ENCODE measurements at places on chromosomes 7 and 10.

- DNase-seq = no peak
Measured at GRCh38 chr10:47310090-47310505, 10.1 kb downstream of the GDF10 start.

- DNase-seq = no peak
Measured at GRCh38 chr7:66602159-66602558, 26.5 kb upstream of the KCTD7 start.

DNA sequence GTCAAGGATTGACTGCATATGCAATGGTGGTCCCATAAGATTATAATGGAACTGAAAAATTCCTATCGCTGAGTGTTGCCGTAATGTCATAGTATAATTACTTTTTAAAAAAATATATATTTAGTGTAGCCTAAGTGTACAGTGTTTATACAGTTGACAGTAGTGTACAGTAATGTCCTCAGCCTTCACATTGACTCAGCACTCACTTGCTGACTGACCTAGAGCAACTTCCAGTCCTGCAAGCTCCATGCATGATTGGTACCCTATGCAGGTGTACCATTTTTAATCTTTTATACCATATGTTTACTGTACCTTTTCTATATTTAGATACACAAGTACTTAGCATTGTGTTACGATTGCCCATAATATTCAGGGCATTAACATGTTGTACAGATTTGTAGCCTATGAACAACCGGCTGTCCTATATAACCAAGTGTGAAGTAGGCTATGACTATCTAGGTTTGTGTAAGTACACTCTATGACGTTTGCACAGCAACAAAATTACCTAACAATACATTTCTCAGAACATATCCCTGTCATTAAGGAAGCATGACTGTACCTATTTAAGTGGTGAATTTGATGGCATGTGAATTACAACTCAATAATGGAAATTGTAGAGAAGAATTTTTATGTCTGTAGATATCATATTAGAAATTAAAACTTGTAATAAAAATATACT lies 40.9 kb downstream of the CCNY start:
- DNase-seq = no peak

GRCh38 chr10:48333856-48334255 lies 27.4 kb downstream of the MAPK8 start:
- no peak for DNase-seq

DNA sequence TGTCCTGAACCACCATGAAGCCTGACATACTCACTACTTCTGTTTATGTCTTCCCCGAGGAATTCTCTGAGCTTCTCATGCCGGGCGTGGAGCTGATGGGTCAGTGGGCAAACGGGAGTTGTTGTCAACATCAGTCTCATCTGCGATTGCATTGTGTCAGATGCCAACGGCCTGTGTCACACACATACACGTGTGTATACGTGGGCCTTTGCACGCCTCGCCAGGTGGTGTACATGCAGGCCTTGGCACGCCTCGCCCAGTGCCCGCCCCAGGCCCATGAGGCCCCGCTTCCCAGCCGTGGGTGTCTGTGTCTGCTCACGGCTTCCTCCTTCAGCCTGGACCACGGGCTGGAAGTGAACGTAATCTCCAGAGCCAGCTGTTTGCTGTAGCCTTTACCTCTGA lies 7.5 kb upstream of the CSGALNACT2 start:
- DNase-seq = no peak

DNA sequence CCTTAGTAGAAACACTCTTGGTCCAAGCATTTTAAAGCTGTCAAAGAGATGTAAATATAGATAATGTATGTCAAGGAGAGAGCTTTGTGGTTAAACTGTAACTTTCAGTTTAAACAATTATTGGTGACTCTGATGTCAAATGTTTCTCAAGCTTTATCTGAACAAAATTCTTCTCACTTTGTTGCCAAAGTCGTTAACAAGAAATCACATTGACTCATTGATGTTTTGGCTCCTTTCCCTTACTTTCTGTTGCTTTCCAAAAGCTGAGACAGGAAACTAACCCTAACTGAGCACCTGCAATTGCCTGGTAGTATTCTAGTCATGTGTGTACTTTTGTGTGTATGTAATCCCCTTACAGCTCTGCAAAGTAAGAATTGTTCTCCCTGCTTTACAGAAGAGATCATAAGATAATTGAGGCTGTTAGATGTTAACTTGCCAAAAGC lies 108.5 kb downstream of the CFTR start:
- no peak for DNase-seq

GRCh38 chr7:75639886-75640190 lies 98.9 kb downstream of the HIP1 start:
- no peak for DNase-seq

DNA sequence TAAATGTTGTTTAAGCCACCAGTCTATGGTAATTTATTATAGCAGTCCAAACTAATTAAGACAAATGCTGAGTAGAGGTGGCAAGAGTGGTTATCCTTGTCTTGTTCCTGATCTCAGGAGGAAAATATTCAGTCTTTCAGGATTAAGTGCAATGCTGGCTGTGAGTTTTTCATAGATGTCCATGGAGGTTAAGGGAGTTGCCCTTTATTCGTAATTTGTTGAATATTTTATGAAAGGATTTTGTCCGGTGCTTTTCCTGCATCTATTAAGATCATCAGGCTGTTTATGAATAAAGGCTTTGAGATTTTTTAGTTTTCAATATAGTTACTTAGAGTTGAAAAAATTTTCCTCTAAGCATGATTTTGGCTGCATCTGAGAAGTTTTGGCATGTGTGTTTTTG lies 182.2 kb downstream of the SPAG6 start:
- no peak for DNase-seq

DNA sequence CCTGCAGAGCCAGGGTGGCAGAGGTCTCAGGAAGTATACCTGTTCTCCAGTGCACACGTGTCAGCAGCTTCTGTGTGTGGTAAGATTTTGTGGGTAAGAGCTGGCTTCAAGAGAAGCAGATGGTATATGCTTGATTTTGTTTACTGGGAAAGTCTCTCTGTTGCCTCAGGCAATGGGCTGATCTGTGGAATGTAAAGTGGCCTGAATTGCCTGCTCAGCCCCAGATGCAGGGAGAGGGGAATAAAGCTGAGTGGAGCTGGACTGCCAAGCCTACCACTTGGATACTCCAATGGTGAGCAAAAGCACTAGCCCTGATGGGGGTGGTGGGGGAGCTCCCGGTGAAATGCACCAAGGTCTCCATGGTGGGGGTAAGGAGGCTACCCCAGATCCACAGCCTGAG lies 156.1 kb downstream of the WDR11 start:
- no peak for DNase-seq

GRCh38 chr7:75565132-75565837 lies 73.2 kb downstream of the SPDYE5 start:
- DNase-seq = no peak

GRCh38 chr7:94871132-94871531 lies 36.3 kb upstream of the PPP1R9A start:
- no peak for DNase-seq

DNA sequence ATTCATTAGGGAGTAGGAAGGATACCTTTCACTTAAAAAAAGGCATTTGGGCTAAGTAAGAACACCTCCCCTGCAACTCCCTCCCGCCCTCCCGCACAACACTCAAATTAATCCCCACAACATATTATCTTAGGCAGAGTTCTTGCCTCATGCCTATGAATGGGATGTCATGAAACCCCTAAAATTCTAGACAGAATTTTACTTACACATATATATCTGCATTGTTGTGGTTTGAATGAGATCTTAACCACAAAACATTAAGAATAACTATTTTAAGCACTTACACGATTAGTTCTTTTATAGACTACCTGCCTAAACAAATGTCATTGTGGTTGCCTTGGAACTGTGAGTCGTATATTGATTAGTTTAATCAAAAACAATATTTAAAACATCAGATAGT lies 4.5 kb upstream of the ITGB1 start:
- no peak for DNase-seq

DNA sequence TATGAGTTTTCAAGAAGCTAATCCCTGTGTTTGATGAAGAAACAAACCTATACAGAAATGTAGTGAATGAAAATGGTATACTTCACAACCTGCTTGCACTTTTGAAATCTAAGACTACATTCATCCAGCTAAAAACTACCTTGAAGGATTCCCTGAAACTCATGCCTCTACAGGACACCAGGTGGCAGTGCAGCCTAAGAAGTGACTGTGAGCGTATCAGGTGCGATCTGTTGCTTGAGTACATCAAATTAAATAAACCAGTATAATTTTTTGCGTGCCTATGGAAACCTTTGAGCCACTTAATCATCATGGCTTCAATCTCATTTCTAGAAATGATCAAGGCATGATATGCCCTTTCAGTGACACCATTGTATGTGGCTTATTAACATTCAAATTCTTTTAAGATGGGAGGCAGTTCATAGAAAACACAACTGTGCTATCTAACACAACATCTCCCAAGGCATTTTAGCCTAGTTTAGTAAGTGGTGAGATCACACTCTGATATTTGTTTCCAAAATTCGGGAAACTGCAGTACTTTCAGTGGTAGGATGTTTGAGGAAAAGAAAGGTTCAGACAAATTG lies 57.4 kb downstream of the PPP1R17 start:
- peak; percentile 57 for DNase-seq

- no peak for DNase-seq
Measured at GRCh38 chr7:136677471-136678365, 190.7 kb upstream of the CHRM2 start.

GRCh38 chr10:102859911-102860310 lies 5.9 kb downstream of the BORCS7 start:
- no peak for DNase-seq

- DNase-seq = no peak
Measured at GRCh38 chr10:101827919-101828600, 9.8 kb upstream of the OGA start.

- no peak for DNase-seq
Measured at GRCh38 chr10:42954766-42955492, 121.9 kb upstream of the RET start.

- DNase-seq = no peak
Measured at GRCh38 chr7:22566592-22566991, 66.6 kb upstream of the STEAP1B start.

- DNase-seq = peak; percentile 91
Measured at GRCh38 chr10:96586419-96587263, at the start of gene TM9SF3. Gene TM9SF3 (minus strand): TSS chr10:96587012. CDS start chr10:96586835, 177 bp downstream.

GRCh38 chr10:66180581-66181318 lies 745.1 kb upstream of the LRRTM3 start:
- no peak for DNase-seq

Data from CD4-positive, CD25-positive, alpha-beta regulatory T cell (primary cell).